ENCODE measurements at places on chromosomes 12 and 14.

DNA sequence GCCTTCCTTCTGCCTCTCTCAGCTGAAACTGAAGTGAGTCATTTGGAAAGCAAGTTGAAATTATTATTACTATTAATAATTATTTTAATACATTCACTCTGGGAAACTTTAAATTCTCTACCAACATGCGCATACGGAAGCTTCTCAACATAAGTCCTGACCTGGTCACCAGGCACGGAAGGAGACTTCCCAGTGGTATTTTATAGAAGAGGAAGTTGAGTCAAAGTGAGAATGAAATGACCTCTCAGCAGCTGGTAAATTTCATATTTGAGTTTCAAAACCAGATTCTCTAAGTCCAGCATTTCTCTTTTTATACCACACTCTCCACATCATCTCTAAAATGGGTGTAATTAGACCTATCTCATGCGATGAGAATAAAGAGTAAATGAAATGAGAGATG lies 747.4 kb downstream of the VRK1 start:
- no peak for DNase-seq

DNA sequence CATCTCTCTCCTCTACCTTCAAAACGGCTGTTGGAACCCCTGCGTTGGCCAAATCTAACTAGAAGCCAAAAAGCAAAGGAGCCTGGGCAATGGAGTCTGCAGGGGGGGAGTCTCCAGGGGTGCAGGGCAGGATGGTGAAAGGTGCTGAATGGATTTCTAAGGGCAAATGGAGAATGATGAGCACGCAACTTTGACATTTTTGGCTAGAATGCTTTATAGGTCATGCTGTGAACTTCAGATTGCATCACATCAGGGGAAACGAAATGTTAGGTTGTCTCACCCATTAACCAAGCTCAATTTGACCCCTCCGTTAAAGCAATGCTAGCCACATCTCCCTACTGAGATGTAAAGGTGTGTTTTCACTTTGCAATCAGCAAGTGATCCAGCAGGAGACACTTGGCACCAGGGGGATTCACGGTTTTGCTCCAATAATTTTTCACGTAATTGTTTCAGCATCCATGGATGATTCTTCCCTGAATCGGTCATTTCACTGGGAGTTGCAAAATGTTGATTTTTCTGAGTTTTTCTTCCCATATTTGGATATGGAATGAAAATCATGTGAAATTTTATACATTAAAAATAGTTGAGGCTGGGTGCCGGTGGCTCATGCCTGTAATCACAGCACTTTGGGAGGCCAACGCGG lies 78.0 kb upstream of the MDM1 start:
- DNase-seq = no peak

DNA sequence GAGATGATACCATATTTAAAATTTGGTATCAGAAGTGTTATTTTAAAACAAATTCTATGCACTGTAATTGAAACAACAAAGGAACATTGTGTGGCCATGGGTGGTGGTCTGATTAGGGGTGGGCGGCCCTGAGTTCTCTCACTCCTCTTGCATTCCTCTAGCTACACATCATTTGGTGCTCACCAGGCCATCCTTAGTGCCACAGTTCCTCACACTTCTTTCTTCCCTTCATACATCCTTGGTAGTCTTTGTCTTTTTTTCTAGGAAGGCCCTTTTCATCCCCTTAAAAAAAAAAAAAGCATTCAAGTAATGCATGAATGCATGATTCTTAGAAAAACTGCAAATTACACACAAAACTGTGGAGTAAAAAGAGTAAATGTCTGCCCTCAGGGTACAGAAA lies 2.4 kb upstream of the MANSC4 start:
- DNase-seq = no peak

DNA sequence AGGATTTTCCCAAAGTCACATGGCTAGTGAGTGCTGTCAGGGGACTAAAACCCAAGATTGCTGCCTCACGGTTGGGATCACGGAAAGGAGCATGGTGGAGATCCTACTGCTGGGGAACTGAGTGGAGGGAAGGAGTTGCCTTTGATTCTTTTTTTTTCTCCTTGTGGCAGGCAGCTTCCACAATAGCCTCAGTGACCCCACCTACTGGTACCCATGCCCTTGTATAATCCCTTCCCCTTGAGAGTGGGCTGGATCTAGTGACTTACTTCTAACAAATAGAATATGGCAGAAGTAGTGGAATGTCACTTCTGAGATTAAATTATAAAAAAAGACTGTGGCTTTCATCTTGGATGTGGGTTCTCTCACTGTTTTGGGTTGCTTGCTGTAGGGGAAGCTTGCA lies 135.7 kb downstream of the DICER1 start:
- no peak for DNase-seq

DNA sequence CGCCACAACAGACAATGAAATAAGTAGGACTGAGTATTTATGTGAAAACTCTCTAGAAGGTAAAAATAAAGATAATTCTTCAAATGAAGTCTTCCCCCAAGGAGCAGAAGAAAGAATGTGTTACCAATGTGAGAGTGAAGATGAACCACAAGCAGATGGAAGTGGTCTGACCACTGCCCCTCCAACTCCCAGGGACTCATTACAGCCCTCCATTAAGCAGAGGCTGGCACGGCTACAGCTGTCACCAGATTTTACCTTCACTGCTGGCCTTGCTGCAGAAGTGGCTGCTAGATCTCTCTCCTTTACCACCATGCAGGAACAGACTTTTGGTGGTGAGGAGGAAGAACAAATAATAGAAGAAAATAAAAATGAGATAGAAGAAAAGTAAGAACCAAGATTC lies 82.7 kb downstream of the VEZT start:
- no peak for DNase-seq

GRCh38 chr12:109131154-109132050 lies 15.0 kb downstream of the ACACB start:
- DNase-seq = no peak

DNA sequence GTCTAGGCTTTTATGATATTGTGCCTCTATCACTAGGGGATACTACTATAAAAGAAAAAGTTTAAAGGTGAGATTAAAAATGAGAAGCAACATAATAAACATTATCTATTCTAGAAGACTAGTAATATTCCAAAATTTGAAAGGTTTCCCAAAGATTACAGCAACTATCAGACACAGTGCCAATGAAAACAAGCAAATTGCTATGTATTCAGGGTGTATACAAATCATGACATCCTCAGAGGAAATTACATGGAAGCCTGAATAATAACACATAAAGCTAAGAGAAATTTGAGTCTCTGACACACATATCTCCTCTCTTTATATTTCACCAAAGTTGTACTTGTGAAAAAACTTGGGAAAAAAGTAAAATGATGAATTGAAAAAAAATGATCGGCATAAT lies 327.0 kb downstream of the SEC23A start:
- no peak for DNase-seq

- no peak for DNase-seq
Measured at GRCh38 chr12:101653030-101653429, 44.4 kb upstream of the CHPT1 start.

GRCh38 chr12:110744601-110745264 lies 2.0 kb upstream of the PPP1CC start:
- no peak for DNase-seq

DNA sequence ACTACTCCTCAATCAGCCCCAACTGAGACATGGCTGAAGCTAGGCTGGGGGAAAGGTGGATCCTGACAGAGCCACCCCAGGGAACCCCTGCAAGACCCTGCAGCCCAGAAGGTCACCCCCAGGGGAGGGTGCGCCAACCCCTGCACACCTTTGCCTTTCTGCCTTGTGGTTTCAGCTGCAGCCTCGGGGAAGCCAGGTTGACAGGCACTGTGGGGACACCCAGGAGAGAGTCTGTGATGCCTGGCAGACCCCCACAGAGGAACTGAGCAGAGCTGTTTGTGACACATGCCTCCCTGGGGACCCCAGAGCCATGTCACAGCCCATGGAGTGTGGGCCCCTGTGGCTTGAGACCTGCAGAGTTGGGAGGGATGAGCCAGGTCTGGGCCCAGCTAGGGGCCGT lies 11.8 kb upstream of the HHIPL1 start:
- no peak for DNase-seq

DNA sequence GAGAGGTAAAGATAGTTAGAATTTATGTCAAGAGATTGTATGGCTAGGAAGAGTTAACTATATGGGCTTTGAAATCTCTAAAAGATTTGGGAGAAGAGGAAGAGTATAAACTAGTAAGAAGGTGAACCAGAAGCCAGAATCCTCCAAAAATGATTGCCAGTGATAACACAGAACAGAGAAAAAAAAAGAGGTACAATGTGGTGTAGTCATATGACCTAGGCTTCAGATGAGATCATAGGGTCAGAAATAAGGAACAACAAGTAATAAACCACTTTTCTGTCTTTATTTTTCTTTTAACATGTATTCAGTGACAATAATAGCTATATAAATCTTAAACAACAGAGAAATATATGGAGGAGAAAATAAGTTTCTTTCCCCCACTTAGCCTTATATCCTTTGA lies 2.0 kb upstream of the NECAP1 start:
- DNase-seq = no peak

DNA sequence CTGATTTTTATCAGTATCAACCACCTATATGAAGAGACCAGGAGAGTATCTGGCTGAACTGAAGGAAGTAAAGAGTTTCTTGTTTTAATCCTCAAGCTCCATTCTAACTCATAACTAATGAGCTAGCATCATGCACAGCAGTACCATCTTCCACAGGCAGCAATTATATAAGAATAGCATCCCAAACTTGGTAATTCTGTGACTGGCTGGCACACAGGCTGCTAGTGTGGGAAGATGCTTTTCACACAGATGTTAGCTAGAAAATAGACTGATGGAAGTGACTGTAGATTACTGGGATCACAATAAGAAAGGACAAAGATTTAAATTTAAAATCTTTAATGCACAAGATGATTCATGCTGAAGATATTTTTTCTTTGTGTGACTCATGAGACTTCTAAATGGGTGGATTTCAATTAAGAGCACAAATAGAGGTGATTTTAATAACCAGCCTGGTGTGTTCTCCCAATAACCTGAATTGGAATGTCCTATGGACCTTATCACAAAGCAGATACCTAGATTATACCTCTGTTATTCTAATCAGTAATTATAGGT lies 417.7 kb upstream of the ATXN7L3B start:
- no peak for DNase-seq

DNA sequence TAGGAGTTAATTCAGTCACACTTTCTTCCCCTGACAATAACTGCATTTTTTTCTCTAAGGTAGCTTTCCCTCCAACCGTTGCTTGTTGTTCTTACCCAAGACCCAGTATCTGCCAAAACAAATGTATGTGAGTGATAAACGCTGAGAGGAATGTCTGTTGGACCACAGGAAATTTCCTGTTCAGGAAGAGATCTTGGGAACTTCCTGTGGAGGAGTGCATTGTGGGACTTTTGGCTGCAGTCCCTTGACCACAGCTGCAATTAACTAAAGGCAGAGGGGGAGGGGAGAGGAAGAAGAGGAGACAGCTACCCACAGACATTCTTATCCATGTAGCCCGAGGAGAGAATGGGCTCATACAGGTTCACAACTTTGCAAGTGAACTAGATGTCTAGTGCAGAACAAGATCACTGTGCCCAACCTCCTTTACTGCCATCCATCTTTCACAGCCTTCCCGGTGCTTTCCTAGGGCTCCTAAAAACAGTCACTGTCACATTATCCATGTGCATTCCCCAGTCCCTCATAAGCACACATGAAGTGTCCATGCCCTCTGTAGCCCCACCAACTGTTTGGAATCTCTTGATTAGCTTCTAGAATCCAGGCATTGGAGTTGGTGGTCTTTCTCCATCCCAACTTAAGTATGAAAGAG lies 149.5 kb downstream of the ETV6 start:
- peak; percentile 98 for DNase-seq

DNA sequence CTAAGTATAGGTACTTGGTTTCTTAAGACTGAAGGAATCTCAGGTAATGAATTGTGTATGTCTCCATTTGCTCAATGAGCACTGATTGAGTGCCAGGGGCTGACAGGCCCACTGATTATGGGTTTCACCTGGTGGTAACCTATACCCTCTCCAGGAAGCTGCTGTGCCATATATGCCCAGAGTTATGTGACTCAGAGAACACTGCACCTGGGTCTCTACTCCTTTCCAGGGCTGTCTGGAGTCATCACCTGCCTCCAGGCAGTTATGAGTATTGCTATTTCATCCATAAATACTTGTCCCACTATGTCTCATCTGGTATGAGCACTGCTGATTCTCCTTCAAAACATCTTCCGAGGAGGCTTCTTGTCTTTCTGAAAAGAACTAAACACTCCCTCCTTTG lies 692.9 kb downstream of the BCL11B start:
- no peak for DNase-seq

GRCh38 chr14:99127651-99128167 lies 144.3 kb downstream of the BCL11B start:
- peak; percentile 74 for DNase-seq
